H1 (cell line): ENCODE measurements at places on chromosomes 3 and 15. TPM values are rescaled to one million over a fixed set of nuclear protein-coding genes. Genes with fewer than 3 reads are reported as not detected.

- no peak for DNase-seq
- no peaks in the 10 kb centered on the region for H3K27me3 ChIP-seq
- no peak overlapping the region for H3K4me3 ChIP-seq
Measured at GRCh38 chr3:41126961-41127360, 72.3 kb upstream of the CTNNB1 start.

GRCh38 chr3:57826245-57826951, 70.3 kb downstream of the SLMAP start:
- no peak for DNase-seq
- H3K36me3 ChIP-seq = no peaks in the 10 kb centered on the region
- H3K27ac ChIP-seq = no peak overlapping the region
- H3K4me1 ChIP-seq = peaks cover 2% of the 10 kb centered on the region
- H3K4me3 ChIP-seq = no peak overlapping the region
- no peaks in the 10 kb centered on the region for H3K27me3 ChIP-seq

GRCh38 chr3:107881509-107881908, 209.3 kb downstream of the CD47 start:
- no peaks in the 10 kb centered on the region for H3K27me3 ChIP-seq
- H3K36me3 ChIP-seq = no peaks in the 10 kb centered on the region
- DNase-seq = no peak
- no peak overlapping the region for H3K4me3 ChIP-seq

The TGM5 gene
- not detected in 2 replicates for total RNA-seq

DNA sequence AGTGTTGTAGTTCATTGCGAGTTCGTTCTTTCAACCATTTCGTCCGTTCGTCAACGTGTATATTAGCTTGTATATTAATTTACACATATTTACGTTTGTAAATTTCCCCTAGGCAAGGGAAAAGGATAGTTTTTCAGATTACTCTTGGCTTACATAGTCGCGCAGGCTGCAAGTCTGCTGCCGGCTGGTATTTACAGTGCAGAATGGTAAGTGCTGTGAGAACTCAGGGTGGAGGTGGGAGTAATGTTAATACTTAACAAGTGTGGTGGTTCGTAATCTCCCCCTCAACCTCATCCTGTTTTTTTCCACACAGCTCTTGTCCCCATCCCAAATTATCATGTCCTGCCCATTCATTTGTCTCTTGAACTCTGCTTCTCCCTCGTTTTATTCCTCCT, 766 bp downstream of the FAM98B start:
- DNase-seq = no peak
- no peaks in the 10 kb centered on the region for H3K27me3 ChIP-seq
- H3K4me3 ChIP-seq = peak overlapping the region; percentile 98
- H3K27ac ChIP-seq = peak overlapping the region; percentile 97; the same call in 1 of the 2 replicates
- H3K4me1 ChIP-seq = no peaks in the 10 kb centered on the region

DNA sequence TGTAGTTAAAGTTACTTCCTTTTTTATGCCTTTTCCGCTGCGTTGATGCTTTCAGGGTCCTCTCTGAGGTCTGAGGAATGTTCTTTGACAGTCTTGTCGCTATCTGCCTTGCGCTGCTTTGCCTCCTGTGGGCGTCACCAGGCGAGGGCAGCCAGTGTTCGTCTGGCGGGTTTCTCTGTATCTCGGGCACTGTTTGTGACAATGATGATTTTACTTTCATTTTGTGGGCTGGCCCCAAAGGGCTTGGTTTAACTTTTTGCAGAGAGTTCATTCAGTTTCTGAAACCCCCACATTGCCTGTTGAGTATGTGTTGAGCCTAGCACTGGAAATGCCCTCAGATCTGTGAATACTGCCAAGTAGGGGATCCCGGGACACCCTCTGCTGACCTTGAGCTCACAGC, 24.6 kb upstream of the SACM1L start:
- H3K4me1 ChIP-seq = no peaks in the 10 kb centered on the region
- peaks cover 17% of the 10 kb centered on the region for H3K36me3 ChIP-seq
- H3K27me3 ChIP-seq = no peaks in the 10 kb centered on the region
- no peak overlapping the region for H3K4me3 ChIP-seq
- no peak for DNase-seq

DNA sequence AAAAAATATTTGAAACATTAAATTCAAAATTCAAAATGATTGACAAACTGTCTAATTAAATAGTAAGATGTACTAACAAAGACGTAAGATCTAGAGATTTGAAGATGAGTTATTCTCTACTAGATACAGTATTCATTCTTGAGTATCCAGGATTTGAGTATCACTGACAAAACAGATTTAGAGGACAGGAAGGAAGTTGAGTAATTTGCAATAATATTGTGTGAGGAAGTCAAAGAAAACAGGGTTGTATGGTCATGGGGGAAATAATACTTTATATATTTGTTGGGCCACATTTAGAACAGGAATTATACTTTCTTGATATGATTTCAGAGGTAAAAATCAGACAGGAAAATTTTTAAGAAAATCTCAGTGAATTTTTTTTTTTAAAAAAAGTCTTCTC, 393.1 kb upstream of the CDIN1 start:
- H3K27me3 ChIP-seq = no peaks in the 10 kb centered on the region
- no peak for DNase-seq
- no peak overlapping the region for H3K4me3 ChIP-seq
- no peak overlapping the region for H3K27ac ChIP-seq
- H3K4me1 ChIP-seq = no peaks in the 10 kb centered on the region
- H3K36me3 ChIP-seq = no peaks in the 10 kb centered on the region

The TTLL13 gene
- 0.19 TPM in 1 of 2 replicates, not detected in the other for total RNA-seq

DNA sequence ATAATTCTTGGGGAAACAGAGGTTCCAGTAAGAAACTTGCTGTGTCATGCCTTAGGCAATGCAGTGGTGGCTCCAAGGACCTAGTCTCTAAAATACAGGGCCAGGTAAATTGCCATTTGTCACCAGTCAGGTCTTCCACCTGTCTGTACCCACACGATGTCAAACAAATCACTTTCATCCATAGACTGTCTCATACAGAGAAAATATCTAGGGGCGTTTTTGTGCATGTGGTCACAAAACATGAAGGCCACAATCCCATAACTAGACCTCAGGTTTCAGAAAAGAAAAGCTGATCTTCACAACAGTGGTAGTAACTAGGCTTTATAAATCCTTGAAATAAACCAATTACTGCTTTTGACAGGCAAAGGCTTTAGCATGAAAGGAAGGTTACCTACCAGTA, 92.3 kb downstream of the SLC9A9 start:
- H3K4me3 ChIP-seq = no peak overlapping the region
- H3K36me3 ChIP-seq = no peaks in the 10 kb centered on the region
